ENCODE measurements at places on chromosomes 12 and 14.

DNA sequence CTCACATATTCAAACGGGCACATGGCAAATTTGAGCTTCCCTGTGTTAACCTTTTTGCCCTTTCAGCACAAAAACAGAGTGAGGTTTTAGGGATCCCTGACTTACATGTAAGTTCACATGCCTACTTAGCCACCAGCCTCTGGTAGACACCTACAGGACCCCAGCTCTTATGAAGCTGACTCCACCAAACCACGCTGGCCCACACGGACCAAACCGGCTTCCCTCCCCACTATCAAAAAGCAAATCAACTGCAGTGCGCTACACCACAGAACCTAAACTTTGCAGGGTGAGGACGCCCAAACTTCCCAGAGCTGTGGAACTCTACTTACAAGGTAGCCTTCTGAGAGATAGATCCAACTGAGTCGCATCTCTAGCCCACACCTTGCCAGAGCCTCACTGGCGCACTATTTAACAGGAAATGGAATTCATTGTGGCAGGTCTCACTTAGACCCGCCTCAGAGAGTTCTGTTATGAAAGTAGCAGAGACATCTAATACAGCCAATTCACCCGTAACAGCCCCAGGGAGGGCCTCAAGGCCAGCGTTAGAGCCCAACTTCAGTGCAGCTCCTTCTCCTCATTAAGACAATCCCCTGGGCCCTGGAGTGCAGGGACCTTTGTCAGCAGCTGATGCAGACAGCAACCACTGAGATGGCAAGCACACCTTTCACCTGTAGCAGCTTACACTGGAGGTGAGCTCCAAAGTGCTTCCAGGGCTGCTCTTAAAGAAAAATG lies 49.2 kb downstream of the SH2B3 start:
- DNase-seq, result no peak

DNA sequence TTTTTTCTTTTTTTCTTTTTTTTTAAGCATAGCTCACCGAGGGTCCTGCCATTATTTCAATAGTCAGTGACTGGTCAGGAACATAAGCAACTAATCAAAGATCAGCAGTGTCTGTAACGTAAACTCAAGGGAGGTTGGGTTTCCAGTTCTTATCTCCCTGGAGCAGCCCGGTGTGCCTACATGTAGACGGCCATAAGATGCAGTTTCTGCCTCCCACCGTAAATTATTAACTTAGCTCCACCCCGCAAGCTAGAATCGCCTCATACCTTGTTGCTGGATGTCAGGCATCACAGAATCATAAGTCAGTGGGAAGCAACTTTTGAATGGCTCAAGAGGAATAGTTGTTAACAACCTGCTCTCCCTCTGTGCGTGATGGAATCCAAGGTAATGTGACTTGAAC lies at the start of gene MYO1H:
TSS of gene MYO1H (plus strand) at position 312 of the 400 bp plus-strand sequence. CDS start at position 373, 61 bp downstream.
- no peak for DNase-seq

DNA sequence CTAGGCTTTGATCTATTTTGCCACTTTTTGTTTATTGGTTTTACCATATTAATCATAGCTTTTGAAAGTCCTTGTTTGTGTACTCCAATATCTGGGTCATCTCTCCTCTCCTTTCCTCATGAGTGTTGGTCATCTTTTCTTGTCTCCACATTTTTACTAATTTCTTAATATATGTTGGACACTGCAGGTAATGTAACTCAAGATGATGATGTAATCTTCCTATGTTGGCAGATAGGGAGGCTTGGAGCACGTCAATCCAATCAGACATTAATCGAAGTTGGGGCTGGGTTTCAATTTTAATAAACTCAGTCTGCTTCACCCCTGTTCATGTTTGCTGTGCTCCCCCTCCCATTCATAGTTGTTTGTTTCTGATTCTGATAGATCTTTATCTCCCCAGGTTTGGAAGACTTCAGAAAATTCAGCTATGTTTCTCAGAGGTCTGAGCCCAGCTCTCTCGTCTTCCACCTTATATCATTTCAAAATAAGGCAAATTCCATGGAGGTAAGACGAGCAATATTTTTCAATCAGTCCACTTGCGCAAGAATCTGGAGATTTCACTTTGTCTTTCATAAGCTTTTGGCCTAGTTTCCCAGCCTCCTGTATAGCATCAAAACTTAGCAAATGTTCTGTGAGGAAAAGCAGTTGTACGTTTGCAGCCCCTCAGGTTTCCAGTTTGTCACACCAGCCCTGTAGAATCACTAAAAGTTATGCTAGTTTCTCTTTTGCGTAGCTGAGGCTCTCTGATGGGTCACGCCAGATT lies 504.1 kb downstream of the TMTC2 start:
- DNase-seq, result no peak

- DNase-seq, result no peak
These were observed 123.8 kb upstream of the RTL1 start for GRCh38 chr14:101027291-101027690.

DNA sequence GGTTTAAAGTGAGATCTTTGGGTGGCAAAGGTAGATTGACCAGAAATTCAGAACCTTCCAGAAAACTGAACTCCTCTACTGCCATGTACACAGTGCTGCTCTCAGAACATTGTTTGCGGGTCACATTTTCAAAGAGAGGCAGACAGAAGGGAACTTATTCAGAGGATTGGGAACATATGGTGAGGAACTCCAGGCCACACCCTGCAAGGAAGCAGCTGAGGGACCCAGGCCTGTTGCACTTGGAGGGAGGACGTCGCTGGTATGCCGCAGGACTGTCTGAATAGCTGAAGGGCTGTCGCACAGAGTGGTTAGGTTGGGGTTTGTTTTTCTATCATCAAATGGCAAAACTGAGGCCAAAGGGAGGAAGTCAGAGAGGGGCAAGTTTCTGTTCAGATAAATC lies 441.1 kb downstream of the DPF3 start:
- no peak for DNase-seq

DNA sequence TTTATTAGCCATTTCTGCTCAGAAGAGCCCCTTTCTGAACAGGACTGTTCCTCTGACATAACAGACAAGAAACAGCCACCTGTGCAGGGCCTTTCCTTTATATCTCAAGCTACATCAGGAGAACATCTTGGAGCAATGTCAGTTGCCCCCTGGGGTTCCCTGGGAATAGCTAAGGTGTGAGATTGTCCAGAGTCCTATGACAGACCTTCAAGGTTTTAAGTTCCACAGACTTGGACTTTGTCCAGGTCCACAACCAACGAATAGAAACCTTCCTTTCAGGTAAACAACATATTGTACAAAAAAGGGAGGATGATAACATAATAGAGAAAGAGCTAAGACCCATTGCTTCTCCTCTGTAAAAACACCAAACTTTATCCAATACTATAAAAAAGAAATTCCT lies 2.9 kb downstream of the IL23A start:
- no peak for DNase-seq

- DNase-seq, result no peak
These were observed 76.5 kb downstream of the WNK1 start for GRCh38 chr12:828726-829395.

GRCh38 chr14:39433452-39433813 lies 1.2 kb upstream of the FBXO33 start:
- no peak for DNase-seq

GRCh38 chr12:21566223-21566906 lies 38.3 kb downstream of the GYS2 start:
- DNase-seq, result no peak

DNA sequence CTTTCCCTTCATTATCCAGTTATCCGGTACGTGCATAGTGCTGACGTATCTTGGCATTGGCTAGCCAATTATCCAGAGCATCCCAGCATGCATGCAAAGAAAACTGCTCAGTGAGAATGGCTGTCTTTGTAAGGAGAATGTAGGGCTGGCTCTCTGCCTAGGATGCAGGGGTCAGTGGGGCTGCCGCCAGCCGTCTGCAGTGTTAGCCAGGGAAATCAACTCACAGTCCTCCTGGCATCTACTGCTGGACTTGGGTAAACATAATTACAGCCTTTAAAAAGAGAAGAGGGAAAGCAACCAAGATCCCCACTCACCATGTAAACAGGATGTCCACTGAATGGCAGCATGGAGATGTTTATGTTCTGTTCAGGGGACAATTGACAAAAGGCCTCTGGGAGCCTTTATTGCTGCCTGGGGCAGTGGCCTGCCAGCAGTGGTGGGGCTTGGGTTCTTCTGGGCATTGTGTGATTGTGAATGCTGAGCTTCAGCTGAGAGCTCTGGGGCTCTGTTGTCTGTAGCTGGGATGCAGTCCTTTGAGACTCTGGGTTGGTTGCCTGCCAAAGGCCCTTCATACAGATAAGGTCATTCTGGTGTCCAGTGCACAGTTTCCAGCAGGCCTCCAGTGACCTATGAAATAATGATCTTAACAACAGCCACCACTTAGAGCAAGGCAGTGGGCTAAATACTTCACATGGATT lies 121.8 kb downstream of the TBC1D30 start:
- DNase-seq, result no peak

GRCh38 chr12:66337381-66338010 lies 35.2 kb downstream of the HELB start:
- no peak for DNase-seq

DNA sequence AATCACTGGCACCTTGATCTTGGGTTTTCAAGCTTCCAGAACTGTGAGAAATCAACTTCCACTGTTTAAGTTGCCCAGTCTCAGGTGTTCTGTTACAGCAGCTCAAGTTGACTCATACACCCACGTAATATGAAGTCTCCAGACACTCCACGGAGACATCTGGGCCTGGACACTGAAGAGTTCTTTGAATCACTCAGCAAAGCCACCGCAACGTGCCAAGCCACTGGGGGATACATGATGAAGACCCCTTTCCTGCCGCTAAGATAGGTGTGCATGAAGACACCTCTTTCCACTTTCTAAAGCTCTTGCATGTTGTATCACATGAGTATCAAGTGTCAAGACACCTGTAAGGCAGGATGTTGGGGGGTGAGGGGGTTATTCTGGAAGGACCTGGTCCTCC lies 311.7 kb upstream of the RTL1 start:
- DNase-seq, result no peak

DNA sequence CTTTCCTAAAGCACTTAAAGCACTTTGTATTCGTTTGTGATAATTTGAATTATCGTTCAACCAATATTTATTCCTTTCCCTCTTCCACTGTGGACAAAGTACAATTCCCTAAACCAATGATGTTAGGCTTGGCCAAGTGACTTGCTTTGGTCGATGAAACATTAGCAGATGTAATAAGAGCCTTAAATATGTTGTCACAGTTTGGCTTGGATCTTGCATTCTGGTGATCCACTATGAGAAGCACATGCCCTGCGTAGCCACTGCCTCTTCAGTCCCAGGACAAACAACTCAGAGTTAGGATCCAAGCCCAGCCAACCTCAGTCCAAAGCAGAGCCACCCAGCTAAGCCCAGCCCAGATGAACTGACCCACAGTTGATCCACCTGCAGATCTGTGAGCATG lies 8.4 kb upstream of the C12orf75 start:
- DNase-seq, result no peak

DNA sequence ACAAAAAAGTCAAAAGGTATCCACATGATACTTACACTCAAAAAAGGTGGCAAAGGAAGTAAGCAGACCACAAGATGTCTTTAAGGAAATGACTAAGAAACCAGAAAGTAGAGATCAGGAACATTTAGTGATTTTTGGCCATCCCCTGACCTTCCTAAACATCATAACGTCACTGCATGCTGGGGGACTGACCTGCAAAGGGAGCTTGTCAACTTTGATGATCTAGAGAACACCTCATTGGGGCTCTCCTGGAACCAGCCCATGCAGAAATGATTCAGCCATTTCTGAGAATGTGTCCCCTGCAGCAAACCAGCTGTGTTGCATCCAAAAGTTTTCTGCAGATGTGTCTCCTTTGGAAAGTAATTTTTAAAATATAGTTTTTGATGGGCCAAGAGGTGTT lies 152.2 kb upstream of the RASSF8 start:
- peak; percentile 24 for DNase-seq

- no peak for DNase-seq
These were observed 29.0 kb downstream of the CCDC60 start for GRCh38 chr12:119363490-119363889.

DNA sequence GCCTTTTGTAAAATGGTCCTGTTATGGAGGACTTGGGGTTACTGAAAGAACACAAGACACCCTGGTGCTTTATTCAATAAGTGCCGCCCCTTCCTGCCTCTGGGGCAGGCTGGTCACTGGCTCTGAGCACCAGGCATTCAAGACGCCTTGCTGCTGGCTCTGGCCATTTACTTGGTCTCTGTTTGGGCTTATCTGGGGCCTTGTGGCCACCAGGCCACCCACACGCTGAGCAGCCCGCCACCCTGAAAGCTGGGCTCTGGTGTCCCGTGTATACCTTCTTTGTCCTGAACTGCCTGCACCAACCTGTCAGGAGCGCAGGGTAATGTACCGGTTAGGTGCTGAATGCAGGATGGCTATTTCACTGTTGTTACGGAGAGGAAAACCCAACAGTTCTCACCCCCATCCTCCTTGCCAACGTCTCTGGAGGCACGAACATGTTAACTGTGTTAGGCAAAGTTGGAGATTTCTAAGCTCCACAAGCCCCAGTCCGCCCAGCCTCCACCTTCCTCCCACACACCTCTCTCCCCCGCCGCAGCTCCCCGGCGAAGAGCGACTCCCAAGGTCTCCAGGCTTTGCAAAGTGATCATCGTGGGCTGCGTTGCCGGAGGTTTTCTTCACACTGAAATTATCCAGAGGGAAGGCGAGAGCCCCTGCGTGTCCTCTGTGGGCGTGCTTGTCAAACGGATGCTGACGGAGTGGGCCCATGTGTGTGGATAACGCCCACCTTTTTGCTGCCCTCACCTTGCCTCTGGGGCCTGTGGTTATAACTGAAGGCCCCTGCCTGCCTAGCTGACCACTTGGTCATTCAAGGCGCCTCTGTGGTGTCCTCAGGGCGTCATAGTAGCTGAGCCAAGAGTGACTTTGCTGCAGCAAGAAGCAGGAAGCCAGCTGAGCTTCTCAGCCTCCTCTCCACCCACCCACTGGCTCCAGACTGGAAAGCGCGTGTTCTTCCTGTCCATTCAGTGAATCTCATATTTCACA lies 18.8 kb upstream of the BEGAIN start:
- DNase-seq, result no peak

DNA sequence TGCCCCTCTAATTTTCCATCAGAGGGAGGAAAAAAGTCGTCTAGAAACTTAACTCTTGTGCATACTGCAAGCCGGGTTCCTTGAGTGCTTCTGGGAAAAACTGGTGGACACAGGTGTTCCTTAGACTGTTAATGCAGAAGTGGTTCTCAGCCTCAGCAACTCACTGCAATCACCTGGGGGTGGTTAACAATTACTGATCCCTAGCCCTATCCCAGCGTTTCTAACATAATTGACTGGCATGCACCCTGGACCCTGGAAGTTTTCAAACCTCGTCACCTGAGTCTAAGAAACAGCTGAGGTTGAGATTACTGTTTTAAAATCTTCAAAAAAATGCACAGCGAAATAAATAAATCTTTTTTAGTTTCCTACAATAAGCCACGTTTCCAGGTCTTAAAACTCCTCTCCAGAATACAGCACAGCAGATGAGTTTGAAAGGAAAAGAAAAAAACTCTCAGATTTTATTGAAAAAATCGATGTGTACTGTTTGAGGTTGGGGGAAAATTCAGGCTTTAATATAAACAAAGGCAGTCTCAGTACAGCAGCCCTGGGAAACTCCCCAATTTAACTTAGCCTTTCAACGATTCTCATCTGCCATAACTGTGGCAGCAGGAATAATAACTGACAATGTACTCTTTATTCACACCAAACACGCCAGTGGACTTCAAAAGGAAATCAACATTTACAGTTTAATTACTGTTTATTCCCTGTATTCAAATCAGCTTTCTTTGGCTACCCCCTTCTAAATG lies 45.4 kb downstream of the PHLDA1 start:
- DNase-seq, result no peak

GRCh38 chr14:73721101-73721821 lies 7.1 kb upstream of the PNMA1 start:
- no peak for DNase-seq

GRCh38 chr14:75279763-75280290 lies 1.2 kb downstream of the FOS start:
- DNase-seq, result no peak
